NCI-H526 (cell line): ENCODE measurements at places on chromosomes 12 and 14.

GRCh38 chr14:40004871-40005500 is 572.8 kb upstream of the FBXO33 start:
- no peak for DNase-seq

- DNase-seq = no peak
Observed at GRCh38 chr12:92224685-92225331, 79.2 kb upstream of the BTG1 start.

DNA sequence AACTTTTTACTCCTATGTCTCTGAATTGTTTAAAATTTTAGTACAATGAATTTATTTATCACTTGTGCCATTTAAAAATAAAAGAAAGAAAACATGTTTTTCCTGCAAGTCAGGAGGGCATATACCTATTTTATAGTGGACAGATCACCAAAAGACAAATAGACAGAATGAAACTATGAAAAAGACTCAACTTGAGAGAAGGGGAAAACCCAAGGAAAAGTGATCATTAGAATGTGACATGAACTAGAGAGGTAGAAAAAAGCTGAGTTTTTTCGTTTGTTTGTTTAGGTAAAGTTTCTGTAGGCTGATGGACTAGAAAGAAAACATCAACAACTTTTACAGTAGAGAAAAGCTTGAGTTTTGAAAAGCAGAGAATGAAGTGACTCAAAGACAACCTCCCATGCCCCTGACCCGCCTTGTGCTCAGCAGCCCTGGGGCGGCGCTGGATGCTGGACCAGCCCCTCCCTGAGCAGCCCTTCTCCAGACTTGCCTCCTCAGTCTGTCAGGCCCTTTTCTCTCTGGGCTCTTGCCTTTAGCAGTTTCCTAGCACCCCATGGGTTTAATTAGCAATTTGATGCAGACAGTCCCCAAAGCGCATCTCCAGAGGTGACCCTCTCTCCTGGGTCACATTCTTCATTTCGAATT is 95.1 kb upstream of the ARID2 start:
- no peak for DNase-seq

DNA sequence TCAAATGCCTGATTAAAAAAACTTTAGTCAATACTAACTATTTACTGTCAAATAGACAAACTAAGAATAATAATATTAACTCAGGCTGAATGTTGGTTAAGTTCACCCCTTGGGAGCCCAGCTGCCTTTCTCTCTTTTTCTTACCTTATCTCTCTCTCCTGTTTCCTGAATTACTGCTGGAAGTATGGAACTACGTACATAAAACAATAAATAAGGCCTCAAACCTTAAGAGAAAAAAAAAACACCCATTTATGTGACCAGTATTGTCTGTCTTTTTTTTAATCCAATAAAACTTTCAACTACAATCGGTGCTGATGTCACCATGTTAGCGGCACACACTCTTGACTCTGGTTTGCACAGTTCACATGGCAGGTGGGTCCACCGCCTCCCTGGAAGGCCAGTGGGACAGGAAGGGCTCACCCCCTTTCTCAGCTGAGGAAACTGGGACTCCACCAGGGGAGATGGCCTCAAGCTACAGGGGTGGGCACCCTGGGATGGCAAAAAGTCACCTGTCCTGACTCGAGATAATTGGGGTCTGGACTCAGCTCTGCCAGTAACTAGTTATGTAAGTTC is 21.3 kb downstream of the BCL11B start:
- DNase-seq = no peak

DNA sequence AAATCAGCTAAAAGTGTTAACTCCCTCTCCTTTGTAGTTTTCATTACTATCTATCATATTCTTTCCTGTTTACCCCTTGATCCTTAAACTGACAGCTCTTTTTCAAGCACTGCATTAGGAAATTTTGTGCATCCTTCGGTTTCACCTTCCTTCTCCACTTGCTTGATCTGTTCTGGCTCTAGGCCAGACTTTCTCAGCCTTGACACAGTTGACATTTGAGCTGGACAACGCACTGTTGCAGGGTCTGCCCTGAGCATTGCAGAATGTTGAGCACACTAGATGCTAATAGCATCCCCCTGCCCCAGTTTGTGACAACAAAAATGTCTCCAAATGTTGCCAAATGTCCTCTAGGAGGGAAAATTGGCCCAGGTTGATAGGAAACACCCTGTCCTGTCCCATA is 75.4 kb upstream of the KCNJ8 start:
- no peak for DNase-seq

GRCh38 chr12:47813511-47814196 is 6.0 kb downstream of the HDAC7 start:
- no peak for DNase-seq
